SK-N-DZ (cell line): ENCODE measurements at places on chromosomes 2 and 18.
A peak's percentile ranks its signal among the peaks of the same experiment; 100 is the strongest.

DNA sequence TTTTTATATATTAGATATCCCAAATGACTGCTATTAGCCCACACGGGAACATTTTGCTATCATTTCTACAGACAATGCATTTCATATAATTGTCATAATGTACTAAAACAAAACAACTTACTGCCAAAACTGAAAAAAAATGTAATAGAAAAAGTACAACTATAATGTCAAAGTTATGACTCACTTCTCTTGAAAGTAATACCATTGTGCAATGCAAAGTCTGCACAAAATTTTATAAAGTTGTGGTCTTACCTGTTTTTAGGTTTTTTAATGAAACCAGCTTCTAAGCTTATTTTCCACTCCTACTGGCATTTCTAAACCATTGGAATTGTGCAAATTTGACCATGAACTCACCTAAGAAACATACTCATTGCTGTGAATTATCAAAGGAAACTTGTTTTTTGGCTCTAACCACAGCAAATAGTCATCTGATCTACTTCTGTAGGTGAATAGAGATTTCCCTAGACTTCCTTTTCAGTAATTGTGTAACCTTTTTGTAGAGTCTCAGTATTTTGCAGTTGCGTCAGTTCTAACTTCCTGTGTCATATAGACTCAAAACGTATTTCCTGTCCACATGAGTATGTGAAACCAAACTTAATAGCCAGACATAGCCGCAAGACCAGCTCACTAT is 31.9 kb upstream of the TFPI start:
- DNase-seq, result no peak

- peak; percentile 35 for DNase-seq
Observed at GRCh38 chr2:66318009-66318561, 116.8 kb upstream of the MEIS1 start.

DNA sequence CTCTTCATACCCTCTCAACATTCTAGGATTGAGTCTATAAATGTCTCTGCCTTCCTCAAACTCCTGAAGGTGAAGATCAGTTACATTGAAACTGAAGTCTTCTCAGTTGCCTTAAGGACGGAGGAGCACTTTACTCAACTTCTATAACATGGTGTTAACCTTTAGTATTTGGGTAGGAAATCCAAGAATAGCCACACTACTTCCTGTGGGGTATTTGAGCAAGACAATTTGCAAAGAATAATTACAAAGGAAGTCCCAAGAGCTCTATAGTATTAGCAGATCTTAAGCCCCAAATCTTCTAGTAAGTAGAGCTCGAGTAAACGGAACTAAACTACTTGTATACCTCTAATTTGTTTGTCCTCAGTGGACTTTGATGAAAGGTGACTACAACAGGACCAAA is 80.9 kb downstream of the SP100 start:
- DNase-seq, result no peak

- no peak for DNase-seq
Observed at GRCh38 chr2:151363709-151364108, 6.3 kb downstream of the TNFAIP6 start.

DNA sequence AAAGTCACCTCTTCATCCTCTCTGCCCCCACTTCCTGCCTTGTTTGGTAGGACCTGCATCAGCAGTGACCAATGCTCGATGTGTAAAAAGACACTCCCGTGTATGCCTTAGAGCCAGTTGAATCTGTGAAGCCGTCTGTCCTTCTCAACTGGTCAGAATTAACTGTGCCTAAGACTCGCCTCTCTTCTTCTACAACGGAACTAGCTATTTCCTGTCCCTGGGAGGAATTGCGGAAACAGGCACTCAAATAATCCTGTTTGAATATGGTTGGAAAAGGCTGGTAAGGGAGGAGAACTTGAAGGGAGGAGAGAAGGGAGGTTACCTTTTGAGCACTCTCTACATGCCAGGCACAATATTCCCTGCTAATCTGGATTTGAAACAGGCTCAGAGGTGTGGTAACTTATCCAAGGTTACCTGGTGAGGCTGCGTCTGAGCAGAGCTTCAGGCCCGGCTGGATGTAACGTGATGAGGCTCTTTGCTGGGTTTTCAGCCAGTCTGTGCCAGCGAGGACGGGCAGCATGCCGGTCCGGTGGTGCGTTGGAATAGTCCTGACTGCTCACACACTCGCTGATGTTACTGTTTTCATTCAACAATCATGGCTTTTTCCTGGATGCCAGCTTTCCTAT is 127.0 kb downstream of the FAM168B start:
- DNase-seq, result no peak

- DNase-seq, result no peak
Observed at GRCh38 chr2:180208841-180209240, 201.7 kb upstream of the CWC22 start.

DNA sequence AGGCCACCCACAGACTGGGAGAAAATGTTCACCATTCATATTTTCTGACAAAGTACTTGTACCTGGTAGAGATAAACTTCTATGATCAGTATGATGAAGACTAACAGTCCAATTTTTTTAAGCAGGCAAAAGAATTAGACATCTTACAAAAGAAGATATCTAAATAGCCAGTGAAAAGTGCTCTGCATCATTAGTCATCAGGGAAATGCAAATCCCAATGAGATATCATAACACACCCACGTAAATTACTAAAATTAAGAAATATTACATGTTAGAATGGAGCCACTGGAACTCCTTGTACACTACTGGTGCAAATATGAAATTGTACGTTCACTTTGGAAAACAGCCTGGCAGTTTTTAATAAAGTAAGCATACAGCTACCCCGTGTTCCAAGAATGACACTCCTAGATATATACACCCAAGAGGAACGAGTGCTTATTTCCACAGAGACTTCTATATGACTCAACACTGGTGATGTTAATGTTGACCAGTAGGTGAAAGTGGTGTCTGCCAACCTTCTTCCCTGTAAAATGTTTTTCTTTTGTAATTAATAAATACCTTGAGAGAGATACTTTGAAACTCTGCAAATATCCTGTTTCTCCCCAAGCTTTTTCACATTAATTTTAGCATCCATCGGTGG is 80.3 kb downstream of the NPAS2 start:
- no peak for DNase-seq

- DNase-seq, result no peak
Observed at GRCh38 chr2:211760103-211760502, 778.5 kb downstream of the ERBB4 start.

DNA sequence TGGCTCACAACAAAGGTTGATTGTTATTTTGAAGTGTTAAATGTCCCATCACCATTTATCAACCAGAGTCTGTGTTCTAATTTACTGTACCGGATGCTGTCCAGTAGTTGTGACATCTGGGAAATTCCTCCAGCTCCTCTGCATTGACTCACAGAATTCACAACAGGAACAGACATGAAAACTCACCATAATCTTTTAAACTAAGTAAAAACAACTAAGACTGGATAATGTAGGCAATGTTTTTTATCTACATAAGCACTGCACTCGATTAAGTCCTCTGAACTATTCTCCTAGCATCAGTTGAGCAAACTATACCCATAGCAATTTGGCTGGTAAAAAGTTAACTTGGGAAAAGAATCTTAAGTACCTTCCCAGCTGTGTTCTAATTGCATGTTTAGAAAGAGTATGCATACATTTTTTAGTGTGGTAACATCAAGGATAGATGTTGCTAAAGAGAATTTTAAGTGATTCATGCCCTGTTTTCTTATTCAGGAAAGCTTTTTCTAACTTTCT is 42.9 kb upstream of the MYO1B start:
- no peak for DNase-seq

DNA sequence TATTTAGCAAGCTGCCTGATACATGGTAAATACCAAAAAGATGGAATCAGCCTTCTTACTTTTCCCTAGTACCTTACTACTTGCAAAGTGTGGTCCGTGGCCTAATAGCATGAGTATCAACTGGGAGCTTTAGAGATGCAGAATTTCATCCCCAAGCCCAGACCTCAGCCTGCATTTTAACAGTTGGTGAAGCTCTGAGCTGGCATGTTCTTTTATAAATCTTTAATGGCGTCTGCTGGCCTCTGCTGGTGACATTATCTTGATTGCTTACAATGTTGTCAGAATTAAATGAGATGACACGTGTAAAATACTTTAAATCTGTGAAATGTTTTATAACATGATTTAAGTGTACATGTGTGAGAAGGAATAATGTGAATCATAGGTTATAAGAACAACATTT is 115.1 kb upstream of the NOSTRIN start:
- DNase-seq, result no peak

- DNase-seq, result no peak
Observed at GRCh38 chr2:130823171-130823885, 13.4 kb upstream of the ARHGEF4 start.

DNA sequence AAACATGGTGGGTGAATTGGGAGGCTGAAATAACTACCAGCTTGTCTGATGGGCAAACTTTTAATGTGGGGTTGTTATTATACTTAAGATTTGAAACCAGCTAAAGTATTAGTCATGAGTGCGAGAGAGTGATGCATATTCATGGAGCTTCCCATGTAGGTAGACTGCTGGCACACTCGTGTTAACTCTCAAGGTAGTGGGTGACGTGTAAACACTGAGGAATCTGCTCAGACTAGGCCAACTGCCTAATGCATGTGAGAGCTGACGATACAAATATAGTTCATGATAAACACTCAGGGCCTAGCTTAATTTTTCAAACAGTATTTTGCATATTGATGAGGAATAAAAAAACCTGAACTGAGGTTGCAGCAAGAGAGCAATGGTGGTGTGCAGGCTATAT is 1165.7 kb upstream of the PIK3C3 start:
- no peak for DNase-seq

GRCh38 chr2:32591669-32592463 is 36.0 kb upstream of the TTC27 start:
- no peak for DNase-seq

GRCh38 chr2:196183528-196184231 is 12.3 kb upstream of the STK17B start:
- DNase-seq, result no peak
